ENCODE measurements at places on chromosomes 4 and X.

DNA sequence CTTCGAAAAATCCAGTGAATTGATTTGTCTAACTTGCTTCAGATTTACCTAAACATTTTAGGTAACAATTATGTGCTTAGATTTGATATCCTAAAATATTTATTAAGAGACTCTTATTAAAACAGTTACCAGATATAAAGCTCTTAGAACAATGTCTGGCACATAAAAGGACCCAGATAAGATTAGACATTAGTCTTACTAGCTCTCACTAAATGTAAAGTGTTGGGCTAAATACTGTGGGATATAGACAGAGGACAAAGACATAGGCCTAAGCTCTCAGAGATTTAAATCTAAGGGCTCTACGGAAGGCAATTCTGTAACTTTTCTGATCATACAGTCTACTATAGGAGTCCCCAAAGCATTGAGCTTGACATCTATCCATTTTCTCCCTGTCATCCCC lies 94.4 kb upstream of the TRPC3 start:
- DNase-seq, result no peak

GRCh38 chrX:2484721-2485648 lies 15.8 kb downstream of the DHRSX start:
- no peak for DNase-seq

DNA sequence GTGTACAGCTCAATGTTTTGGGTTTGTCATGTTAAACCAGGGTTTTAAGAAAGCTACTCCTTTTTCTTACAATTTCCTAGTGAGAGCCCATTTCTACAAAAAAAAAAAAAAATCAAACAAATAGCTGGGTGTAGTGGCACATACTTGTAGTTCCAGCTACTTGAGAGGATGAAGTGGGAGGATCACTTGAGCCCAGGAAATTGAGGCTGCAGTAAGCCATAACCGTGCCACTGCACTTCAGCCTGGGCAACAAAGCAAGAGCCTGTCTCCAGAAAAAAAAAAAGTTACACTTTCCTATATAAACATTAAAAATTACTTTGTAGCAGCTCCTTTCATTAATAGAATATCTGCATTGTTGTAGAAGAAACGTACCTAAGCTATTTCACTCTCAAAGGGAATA lies 166.7 kb downstream of the HS6ST2 start:
- DNase-seq, result no peak

- DNase-seq, result no peak
Measured at GRCh38 chrX:663841-664240, 33.2 kb downstream of the SHOX start.

GRCh38 chrX:22037911-22038537 lies 5.9 kb downstream of the PHEX start:
- no peak for DNase-seq

DNA sequence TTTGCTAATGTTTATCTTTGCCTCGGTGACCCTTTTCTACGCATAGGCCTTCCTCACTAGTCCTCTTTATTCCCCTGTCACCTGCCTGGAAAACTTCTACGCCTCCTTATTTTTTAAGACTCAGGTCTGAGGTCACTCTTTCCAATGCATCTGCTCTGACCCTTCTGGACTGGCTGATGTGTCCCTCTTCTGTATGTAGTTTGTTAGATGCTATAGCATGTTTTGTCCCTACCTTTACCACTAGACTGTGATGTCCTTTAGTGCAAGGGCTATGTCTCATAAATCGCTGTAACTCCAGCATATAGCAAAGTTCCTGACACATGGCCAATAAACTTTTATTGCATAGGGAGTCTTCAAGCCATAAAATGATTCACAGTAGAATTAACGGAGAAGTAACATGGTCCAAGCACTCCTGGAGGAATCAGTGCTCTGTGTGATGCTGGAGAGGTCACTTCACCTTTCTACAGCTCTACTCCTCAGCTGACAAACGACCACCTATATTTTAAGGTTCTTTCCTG lies 872.5 kb upstream of the SLIT2 start:
- DNase-seq, result no peak

- no peak for DNase-seq
Measured at GRCh38 chrX:103615781-103616371, 8.1 kb downstream of the TCEAL3 start.

Data from iPS-NIHi11 (cell line).